ENCODE measurements at places on chromosomes 6 and 20.

DNA sequence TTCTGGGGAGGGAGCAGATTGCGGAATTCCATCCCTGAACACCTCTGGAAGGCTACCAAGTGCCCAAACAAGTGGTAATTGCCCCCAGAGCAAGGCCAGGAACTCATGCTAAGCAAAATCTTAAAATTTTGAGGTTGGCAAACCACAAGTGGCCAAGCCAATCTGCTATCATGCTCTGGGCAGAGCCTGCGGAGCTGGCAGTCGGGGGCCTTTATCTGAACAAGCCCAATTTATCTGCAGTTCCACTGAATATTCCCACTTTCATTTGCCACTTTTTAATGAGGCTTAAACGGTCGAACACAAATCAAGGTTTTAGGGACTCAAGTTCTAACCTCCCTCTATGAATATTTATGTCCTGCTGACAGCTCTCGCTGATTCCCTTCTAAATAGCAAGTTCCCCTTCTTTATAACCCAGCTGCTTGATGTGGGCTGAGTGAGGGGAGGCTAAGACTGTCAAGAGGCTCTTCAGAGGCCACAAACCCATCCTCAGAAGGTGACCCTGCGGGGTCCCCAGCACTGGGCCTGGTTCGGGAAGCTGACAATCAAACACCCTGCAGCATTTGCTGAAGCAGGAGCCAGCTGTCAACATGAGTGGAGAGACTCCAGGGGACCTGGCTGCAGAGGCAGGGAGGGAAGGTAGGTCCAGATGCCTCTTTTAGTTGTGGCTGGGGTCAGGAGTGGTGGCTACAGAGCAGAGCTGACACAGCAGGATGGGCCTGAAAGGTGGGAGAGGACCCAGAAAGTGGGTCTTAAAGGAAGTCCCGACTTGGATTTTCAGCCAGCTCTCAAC lies 11.9 kb downstream of the CCDC167 start:
- DNase-seq = no peak

- DNase-seq = no peak
Observed at GRCh38 chr20:19205981-19206396, 6.5 kb upstream of the SLC24A3 start.

DNA sequence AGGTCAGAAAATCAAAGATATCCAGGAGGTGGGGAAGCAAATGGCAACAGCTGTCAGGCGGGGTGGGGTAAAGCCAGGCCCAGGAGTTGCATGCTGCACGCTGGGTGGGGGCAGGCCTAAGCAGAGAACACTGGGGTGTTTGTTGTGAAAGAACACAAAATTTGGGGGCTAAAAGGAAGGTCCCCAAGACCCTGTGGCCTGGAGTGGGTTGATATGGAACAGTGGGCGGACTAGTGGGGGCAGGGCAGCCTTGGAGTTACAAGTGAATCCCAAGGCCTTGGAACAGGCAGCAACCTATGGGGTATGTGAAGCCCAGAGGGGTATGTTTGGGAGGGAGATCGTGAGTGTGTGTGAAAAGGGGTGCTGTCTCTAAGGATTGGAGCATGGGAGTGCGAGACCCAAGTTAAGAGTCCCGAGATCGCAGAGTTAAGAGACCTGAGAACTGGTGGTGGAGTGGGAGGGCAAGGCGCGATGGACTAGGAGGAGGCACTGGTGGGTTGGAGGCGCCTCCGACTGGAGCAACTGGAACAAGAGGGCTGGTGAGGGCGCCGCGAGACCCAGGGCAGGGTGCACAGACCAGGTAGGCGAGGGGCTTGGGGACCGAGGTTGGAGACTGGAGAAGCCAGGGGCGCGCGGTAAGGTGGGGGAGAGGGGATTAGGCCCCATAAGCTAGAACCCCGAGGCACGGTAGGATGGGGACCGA lies 658 bp downstream of the CUL7 start:
- no peak for DNase-seq

GRCh38 chr6:27736686-27737085 lies 175.5 kb downstream of the OR2B2 start:
- DNase-seq = no peak

GRCh38 chr20:3115190-3116107 lies 30.9 kb upstream of the AVP start:
- DNase-seq = no peak

GRCh38 chr6:160450849-160451248 lies 102.7 kb downstream of the SLC22A3 start:
- no peak for DNase-seq

- no peak for DNase-seq
Observed at GRCh38 chr20:23039136-23039875, 4.2 kb downstream of the SSTR4 start.

- no peak for DNase-seq
Observed at GRCh38 chr20:39013662-39014109, 51.5 kb downstream of the DHX35 start.

DNA sequence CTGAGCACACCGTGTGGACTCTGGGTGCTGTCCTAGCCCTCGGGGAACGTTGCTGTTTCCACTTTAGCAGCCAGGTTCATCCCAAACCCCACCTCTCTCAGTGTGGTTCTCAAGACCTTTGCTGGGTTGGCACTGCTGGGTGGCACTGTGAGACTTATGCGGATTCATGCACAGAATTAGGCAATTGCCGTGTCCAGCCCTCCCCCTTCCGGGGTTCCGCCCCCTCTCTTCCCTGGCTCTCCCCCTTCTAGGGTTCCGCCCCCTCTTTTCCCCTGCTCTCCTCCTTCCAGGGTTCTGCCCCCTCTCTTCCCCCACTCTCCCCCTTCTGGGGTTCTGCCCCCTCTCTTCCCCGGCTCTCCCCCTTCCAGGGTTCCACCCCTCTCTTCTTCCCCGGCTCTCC lies 39.8 kb upstream of the SLCO4A1 start:
- no peak for DNase-seq

- no peak for DNase-seq
Observed at GRCh38 chr20:35187584-35188190, 15.8 kb downstream of the PROCR start.

DNA sequence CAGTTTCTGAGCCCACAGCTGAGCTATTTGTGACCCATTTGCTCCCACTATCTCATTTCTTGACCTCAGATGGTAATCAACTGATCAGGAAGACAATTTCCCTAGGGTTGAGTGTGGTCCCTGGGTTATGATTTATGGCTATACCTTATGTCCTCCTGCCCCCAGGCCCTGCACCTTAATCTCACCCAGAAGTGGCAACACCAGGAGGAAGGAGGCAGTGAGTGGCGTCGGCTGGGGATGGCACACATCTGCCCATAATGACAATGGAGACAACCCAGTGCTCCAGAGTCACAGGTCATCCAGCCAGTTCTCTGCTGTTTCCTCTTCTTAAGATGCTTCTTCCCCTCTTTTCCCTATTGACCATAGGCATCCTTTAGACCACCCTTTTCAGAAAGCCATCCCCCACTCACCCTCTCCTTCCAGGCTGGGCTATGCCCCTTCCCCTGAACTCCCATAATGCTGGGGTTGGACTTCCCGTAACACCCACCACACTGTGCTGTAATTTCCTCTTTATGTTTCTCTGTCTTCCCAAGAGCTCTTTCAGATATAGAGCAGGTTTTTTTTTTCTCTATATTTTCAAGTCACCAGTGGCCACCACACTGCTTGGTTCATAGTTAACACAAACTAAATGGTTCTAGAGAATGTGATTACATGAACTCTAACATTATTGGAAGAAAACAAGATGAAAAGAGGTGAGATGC lies 8.0 kb downstream of the TRIM10 start:
- DNase-seq = no peak

DNA sequence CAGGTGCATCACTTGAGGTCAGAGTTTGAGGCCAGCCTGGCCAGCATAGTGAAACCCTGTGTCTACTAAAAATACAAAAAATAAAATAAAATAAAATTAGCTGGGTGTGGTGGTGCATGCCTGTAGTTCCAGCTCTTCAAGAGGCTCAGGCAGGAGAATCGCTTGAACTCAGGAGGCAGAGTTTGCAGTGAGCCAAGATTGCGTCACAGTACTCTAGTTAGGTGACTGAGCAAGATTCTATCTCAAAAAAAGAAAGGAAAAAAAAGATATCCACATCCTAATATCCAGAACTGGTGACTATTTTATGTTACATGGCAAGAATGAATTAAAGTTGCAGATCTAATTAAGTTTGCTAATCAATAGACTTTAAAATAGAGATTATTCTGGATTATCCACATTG lies 32.5 kb downstream of the SCGN start:
- DNase-seq = no peak

- DNase-seq = no peak
Observed at GRCh38 chr6:23754197-23754596, 371.8 kb upstream of the NRSN1 start.

DNA sequence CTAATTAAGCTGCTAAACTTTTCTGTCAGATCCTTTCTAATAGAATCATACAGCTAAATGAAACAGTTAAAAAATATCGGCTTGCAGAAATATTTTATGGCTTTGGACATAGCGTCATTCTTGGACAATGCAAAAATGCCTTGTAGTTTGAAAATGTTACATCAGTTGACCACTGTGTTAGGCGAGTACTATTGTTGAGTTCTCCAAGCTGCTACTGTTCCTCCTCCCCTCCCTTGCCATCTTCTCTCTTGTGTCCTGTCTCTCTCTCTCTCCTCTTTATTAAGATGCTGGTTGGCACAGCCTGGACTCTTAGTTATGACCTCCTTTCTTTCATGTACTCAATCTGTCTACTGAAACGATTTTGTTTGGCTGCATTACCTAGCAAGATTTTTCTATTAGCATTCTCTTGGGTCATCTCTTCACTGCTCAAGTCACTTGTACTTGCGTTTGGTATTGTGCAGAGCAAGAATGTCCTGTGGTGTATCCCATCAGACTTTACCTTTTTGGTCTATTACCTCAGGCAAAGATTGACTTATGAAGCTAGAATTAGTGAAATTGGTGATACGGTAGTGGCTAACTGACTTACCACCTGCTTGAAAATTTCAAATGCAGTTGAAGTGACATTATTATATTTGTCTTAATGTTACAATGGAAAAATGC lies 127.9 kb downstream of the FARS2 start:
- no peak for DNase-seq

DNA sequence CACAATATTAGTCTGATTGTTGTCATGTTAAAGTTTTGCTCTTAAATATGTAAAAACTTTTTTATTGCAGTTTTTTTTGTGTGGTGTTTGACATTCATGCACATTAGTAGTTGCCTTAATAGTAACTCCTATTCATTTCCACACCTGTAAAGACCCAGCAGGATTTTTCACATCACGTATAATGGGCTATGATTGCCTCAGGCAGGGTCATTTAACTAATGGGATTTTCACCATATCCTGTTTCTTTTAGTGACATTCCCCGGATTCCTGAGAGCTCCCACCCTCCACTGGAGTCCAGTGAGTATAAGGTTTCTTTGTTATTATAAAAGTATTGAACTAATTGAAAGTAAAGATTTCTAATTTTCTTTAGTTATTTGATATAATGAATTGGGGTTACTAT lies 359.2 kb downstream of the RIMS1 start:
- peak; percentile 16 for DNase-seq

GRCh38 chr6:118382126-118382525 lies 166.0 kb upstream of the PLN start:
- DNase-seq = no peak

GRCh38 chr20:22814471-22815205 lies 220.5 kb upstream of the SSTR4 start:
- DNase-seq = no peak

GRCh38 chr6:13274707-13275434 lies 53.5 kb downstream of the TBC1D7 start:
- no peak for DNase-seq

DNA sequence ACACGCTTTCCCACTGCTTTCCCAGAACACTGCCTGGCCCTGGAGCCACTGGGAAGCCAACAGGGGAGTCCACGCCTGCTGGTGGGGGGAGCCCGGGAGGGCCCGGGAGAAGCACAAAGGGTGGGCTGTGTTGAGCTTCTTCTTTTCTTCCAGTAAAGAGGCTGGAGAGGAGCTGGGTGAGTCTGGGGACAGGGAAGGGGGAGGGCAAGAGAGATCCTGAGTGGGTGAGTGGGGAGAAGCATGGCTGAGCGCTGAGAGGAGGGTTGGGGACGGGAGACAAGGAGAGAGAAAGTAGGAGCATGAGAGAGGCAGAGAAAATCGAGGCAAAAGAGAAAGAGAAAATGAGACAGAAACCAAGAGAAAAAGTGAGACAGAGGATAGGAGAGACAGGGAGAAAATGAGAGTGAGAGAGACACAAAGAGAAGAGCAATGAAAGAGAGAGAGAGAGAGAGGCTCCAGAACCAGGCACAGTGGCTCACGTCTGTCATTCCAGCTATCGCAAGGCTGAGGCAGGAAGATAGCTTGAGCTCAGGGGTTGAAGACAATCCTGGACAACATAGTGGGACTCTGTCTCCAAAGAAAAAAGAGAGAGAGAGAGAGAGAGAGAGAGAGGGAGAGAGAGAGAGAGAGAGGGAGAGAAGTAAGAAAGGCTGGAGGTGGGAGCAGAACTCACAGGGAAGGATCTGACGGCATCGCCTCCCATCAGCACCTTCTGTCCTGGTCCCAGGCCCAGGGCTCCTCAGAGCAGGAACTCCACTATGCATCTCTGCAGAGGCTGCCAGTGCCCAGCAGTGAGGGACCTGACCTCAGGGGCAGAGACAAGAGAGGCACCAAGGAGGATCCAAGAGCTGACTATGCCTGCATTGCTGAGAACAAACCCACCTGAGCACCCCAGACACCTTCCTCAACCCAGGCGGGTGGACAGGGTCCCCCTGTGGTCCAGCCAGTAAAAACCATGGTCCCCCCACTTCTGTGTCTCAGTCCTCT lies 2.0 kb downstream of the LST1 start:
- no peak for DNase-seq

DNA sequence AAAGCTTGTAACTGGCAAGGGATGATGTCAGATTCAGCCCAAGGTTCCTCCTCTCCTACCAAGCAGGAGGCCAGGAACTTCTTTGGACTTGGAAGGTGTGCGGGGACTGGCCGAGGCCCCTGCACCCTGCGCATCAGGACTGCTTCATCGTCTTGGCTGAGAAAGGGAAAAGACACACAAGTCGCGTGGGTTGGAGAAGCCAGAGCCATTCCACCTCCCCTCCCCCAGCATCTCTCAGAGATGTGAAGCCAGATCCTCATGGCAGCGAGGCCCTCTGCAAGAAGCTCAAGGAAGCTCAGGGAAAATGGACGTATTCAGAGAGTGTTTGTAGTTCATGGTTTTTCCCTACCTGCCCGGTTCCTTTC lies 14.4 kb downstream of the TNFAIP3 start:
- DNase-seq = no peak

DNA sequence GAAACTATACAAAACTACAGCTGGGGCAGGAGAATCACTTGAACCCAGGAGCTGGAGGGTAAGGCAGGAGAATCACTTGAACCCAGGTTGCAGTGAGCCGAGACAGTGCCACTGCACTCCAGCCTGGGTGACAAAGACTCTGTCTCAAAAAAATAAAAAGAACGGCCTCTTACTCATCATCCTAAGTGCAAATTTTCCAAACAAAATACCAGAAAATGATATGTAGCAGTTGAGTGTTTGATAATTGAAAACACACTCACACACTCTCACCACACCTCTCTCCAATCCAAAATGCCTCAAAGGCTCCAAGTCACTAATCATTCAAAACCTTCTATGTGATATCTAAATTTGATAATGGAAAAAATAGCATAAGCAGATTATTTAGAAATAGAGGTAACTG lies 198.6 kb upstream of the SHLD1 start:
- no peak for DNase-seq
